ENCODE measurements at places on chromosomes 6 and 20.

- no peak for DNase-seq
Observed at GRCh38 chr20:51651921-51652549, 109.5 kb upstream of the NFATC2 start.

GRCh38 chr6:64712606-64713005 lies 994.4 kb downstream of the EYS start:
- no peak for DNase-seq

- DNase-seq = no peak
Observed at GRCh38 chr6:24861934-24862333, 63.2 kb upstream of the ARMH2 start.

DNA sequence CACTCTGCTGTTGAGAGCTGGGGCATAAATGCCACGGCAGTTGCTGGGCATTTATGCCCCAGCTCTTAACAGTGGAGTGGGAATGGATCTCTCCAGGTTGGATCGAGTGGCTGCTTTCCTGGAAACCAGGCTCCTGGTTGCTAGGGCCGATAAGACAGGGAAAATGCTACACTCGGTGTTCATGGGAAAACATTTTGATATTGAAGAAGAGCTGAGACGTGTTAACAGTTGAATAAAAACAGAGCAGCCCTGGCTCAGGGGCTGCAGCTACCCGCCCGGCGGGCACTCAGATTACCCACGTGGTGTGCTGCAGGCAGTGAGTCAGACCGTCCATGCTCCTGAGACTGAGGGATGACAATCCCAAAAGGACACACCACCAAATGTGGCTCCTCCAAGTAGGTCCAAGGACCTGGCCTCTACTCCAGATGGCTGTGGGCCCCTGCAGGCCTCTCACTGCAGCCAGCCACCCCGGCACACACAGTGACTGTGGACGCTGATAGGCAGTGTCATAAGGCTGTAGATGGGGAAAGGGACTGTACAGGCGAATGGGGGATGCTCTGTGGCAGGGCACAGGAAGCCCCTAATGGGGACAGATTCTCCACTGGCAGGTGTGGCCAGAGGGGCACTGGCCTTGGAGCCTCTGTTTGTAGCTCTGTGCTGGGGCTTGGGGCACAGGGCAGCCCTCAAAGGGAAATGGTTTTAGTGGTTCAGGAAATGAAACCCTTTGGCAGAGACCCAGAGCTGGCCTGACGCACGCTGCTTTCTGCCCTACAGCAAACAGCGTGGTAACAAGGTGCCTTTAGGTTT lies 237.8 kb downstream of the LY86 start:
- no peak for DNase-seq

GRCh38 chr6:170225852-170226417 lies 64.9 kb downstream of the DLL1 start:
- DNase-seq = no peak

DNA sequence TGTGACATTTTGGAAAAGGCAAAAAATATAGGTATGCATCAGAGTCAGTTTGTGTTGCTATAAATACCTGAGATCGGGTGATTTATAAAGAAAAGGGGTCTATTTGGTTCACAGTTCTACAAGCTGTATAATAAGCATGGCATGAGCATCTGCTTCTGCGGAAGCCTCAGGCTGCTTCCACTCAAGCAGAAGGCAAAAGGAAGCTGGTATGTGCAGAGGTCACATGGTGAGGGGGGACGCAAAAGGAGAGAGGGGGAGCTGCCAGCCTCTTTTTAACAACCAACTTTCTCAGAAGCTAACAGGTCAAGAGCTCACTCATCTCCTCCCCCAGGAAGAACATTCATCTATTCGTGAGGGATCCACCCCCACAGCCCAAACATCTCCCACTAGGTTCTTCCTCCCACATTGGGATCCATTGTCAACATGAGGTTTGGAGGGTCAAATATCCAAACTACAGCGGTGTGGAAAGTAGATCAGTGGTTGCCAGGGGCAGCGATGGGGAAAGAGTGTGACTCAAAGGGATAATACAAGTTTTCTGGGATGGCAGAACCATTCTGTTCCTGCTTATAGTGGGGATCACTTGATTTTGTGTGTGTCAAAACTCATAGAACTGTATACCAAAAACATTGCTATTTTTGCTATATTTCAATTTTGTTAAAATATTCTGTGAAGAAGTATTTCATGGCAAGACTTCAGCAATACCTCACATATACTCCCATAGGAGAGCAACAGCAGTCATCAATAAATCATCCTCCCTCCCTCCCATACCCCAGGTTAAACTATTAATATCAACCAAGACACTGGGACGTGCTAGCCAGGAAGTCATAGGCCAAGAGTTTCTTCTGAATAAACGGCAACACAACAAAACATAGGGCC lies 9.9 kb upstream of the FAM50B start:
- no peak for DNase-seq

DNA sequence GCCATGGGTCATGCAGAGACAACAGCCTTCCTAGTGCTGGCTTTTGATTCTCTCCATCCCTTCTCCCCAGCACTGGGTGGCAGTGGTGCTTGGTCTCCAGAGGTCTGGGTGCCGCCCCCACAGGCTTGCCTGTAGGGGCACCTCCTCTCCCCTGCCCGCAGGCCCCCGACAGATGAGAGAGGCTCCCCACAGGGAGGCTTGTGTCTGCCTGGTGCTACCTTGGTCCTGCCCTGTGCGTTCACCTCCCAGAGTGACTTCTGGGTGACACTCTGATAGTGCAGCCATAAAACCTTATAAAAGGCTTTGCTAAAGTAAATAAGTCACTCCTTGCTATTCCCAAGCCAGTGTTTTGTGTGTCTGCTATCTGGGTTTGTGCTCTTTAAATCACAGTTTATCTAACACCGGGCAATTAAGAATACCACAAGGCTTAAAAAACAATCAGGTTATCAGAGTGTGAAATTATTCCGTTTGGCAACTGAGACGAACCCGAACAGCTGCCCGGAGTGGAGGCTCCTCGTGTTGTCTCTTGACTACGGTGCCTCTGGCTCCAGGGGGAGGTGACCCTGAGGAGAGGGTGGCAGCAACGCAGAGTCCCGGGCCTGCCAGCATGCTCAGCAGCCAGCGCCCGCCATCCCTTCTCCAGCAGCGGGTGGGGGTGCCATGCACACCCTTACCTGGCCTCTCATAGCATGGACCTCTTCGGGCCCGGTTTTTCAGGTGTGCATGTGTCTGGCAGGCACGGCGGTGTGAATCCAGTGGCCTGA lies 5.4 kb upstream of the C20orf204 start:
- DNase-seq = no peak

DNA sequence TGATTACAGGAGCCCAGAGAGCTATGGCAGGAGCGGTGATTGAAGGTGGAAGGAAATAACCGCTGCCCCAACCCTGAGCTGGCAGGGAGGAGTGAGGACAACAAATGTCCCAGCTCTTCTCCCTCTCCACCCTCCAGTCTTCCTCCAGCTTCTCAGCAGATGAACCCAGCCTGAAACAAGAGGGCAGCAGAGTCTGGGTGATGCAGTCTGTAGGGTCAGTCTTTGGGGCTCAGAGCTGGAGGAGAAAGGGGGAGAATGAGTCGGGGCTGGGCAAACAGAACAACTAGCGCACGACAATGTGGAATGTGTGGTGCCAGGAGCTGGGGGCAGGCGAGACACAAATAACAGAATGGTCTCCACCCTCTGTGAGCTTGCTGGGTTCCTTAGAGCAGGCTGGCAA lies 4.5 kb upstream of the GUCA1A start:
- no peak for DNase-seq

DNA sequence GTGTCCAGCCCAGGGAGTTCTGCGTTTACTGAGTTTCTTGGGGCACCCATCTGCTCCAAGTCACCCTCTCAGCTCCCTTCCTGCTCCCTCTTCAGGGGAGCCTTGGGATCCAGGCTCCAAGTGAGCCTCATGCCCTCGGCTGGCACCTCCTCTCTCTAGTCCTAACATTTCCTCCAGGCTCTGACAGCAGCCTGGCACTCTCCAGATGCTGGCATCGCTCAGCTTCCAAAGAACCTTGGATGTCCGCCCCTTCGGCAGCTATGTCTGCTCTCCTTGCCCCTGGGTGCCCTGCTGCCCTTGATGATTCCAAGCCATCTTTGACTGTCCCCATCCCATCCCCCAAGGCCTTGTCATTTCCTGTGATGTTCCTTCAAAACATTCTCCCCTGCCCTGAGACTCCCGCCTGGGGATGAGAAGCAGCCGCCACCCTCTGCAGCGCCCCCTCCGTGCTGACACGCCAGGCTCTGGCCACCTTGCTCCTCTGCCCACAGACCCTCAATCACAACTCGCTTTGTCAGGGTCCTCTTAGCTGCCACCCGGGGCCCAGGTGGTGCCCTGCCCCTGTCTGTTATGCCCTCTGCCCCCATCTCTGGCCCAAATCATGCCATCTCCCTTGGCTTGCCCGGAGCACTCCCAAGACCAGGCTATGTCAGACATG lies 6.6 kb upstream of the GFRA4 start:
- no peak for DNase-seq

- no peak for DNase-seq
Observed at GRCh38 chr6:22682979-22683378, 113.6 kb downstream of the HDGFL1 start.

- DNase-seq = no peak
Observed at GRCh38 chr20:31840906-31841816, 4.2 kb downstream of the FOXS1 start.

DNA sequence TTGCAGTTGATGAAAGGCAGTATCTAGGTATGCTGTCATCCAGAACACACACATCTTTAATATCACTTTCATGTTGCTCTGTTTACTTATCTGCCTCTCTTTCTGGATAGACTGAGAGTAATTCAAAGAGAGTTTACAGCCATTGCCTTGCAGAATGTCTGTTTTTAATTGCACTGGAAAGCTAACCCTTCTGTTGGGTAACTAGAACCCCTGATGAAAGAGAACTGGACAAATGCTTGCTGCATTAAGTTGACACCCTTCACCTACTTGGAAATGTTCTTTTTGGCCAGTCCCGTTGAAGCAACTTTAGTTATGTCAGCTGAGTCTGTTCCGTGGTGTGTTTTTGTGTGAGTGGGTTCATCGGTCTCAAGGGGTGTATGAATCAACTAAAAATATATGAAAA lies 383.8 kb upstream of the CITED2 start:
- no peak for DNase-seq

- no peak for DNase-seq
Observed at GRCh38 chr20:5938456-5939029, 11.8 kb downstream of the TRMT6 start.

- DNase-seq = no peak
Observed at GRCh38 chr6:144286503-144287393, 1.6 kb downstream of the UTRN start.

DNA sequence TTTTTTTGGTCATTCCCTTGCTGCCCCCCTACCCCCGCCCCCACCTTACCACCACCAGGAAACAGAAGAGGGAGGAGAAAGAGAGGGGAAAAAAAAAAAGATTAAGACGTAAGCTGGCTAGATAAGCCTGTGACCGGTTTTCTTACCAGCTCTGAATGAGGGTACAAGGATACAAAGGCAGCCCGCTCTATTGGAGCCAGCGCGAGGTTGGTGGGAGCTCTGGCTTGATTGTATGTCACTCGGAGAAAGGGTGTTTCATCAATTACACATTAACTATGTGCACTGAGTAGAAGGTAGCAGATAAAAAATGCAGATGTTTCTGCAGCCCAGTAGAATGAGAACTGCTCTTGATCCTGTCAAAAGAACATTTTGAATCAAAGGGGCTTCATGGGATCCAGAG lies 28.6 kb upstream of the OLIG3 start:
- DNase-seq = no peak

- no peak for DNase-seq
Observed at GRCh38 chr6:155310596-155310995, 3.7 kb downstream of the TFB1M start.

DNA sequence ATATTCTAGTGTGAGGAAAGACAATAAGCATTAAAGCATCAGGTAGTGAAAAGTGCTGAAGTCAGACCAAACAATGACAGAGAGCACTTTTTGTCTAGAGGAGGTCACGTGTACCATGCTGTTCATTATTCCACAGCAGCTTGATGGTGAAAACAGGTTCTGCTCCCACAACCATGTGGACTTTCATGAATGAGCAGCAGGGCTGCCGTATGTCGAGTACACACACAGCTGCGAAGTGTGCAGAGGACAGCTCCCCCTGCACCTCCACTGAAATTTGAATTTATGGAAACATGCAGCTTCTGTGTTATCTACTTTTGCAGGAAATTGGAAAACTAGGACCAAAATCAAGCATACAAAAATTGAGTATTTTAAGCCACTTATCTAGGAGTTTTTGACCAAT lies 85.3 kb downstream of the MAP7 start:
- no peak for DNase-seq
